ENCODE measurements at places on chromosomes 5 and 9.

- DNase-seq = no peak
Observed at GRCh38 chr9:135222881-135223760, 135.7 kb downstream of the OLFM1 start.

GRCh38 chr5:32020271-32020670, 153.8 kb downstream of the GOLPH3 start:
- no peak for DNase-seq

DNA sequence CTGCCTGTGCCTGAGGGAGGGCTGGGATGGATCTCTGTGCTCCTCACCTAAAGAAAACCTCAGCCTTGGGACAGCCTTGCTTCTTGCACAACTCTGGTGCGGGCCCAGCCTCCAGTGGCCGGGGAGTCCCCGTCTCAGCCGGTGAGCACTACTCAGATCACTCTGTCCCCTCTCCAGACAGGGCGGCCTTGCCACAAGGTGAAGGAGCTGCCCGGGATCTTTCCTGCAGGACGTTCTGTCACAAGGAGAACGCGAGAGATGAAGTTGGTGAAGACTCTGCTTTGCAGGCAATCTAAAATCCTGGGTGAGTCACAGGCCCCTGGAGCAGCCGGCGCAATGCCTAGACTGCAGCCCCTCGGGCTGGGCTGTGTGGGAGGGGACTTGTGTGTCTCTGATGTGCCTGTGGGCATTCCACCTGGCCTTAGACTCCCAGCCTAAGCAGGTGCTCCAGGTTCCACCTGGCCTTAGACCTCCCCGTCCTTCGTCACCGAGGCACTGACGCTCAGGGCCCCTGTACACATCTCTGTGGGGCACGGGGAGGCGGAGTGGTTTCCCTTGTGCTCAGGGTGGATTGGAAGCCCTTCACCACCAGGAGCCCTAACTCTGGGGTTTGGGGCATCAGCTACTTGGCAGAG, 15.2 kb upstream of the IRX4 start:
- DNase-seq = no peak

GRCh38 chr5:170338933-170339779, 41.6 kb upstream of the LCP2 start:
- DNase-seq = peak; percentile 83

DNA sequence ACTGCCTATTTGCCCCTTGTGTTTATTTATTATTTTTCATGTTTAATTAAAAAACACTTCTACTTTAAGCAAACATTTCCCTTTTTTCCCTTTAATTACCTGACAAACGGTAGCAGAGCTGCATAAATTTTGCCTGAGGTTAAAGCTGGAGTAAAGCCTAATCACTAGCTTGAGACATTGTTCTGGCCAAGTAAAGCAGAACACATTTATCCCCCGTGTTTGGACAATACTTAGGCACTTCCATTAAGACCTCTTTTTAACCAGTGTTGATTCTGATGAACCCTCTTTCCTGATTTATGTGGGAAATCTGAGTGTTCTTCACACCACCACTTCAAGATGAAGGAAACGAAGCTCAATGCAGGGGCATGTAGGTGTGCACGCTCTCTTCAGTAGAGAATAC, 54.5 kb downstream of the BNC2 start:
- DNase-seq = no peak

GRCh38 chr5:123132316-123132715, 43.3 kb downstream of the PRDM6 start:
- DNase-seq = no peak

DNA sequence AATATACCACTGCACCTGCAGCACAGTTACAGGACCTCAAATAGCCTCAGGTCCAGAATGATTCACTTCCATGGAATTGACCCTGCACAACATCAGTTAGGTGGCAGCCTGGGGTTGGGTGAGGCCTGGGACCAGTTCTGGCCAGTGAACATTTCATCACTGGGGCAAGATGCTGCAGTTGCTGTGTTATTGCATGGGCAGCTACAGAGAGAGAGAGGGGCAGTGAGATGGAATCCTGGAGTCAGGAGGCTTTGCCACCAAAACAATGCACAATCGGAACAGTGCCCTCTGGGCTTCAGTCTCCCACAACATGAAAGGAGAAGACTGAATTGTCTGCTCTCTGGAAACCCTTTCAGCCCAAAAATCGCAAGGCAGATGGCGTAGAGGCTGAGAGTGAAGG, 51.8 kb downstream of the SH3TC2 start:
- no peak for DNase-seq

- no peak for DNase-seq
Observed at GRCh38 chr5:2727550-2727949, 23.9 kb downstream of the IRX2 start.

GRCh38 chr9:99235926-99236634, 14.0 kb downstream of the SEC61B start:
- DNase-seq = peak; percentile 23

DNA sequence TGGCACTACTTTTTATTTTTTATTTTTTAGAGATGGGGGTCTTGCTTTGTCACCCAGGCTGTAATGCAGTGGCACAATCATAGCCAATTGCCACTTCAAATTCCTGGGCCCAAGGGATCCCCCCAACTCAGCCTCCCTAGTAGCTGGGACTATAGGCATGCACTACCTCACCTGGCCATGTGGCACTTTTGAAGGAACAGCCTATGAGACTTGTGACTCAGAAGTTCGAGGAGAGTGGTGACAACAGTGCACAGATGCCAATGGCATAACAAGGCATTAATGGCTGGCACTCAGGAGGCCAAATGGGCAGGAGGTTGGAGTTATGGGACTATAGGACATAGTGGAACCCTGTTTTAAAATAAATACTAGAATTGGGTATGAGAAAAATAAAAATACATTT, 33.7 kb downstream of the ANKRD31 start:
- no peak for DNase-seq

GRCh38 chr9:83563360-83563759, 25.2 kb upstream of the FRMD3 start:
- DNase-seq = no peak

GRCh38 chr5:159804121-159804520, 112.2 kb upstream of the ADRA1B start:
- no peak for DNase-seq

GRCh38 chr9:81535542-81536241, 153.7 kb downstream of the TLE1 start:
- no peak for DNase-seq

DNA sequence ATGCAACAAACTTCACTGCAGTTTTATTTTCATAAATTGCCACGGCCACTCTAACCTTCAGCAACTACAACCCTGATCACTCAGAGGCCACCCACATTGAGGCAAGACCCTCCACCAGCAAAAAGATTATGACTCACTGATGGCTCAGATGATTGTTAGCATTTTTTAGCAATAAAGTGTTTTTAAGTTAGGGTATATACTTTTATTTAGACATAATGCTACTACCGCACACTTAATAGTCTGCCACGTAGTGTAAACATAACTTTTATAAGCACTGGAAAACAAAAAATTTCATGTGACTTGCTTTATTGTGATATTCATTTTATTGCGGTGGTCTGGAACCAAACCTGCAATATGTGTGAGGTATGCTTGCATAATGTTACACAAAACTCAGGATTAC, 257.9 kb downstream of the ZSWIM6 start:
- DNase-seq = no peak

DNA sequence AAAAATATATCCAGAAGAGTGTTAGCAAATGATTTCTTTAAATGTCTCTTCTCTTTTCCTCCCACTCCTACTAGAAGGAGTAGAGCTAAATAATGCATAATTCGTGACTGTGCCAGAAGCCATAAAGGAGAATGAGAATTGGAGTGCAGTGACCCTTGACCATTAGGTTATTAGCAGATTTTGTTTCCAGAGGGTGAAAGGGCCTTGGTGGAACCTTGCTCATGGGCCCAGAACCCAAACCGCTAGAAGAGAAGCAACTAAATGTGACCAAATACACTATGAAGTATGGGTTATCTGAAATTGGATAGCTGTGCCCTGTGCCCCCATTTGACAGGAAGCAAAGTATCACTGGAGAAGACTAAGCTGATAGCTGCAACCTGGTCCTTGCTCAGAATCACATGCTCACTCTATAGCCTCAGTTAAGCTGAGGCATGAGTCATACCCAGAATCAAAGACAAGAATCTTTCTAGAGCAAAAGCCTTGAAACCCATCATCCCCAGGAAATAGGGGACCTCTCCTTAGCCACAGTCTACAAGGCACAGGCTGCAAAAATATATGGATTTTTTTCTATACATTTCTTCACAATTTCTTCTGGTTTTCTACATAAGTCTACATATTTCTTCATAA, 36.3 kb downstream of the CAPSL start:
- no peak for DNase-seq

DNA sequence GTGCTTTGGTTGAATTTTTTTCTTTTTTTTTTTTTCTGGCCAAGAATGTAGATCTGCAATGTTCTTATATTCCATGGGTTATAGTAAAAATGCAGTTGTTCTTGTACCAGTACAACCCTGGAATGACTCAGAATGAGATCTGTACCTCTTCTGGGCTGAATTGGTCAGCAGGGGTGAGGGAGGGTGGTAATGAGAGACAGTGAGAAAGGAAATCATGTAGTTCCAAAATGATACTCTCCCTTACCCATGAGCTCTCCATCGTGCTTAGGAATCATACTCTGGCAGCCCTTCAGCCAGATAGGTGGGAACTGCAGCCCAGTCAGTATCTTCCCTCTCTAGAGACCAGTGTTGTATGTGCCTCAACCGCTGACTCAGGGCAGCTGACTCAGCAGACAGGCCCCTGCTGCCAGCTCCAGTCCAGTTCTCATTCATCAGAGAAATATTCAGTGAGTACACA, 2.1 kb upstream of the GLIS3 start:
- DNase-seq = no peak

- DNase-seq = no peak
Observed at GRCh38 chr5:57435701-57436134, 46.9 kb downstream of the ACTBL2 start.

DNA sequence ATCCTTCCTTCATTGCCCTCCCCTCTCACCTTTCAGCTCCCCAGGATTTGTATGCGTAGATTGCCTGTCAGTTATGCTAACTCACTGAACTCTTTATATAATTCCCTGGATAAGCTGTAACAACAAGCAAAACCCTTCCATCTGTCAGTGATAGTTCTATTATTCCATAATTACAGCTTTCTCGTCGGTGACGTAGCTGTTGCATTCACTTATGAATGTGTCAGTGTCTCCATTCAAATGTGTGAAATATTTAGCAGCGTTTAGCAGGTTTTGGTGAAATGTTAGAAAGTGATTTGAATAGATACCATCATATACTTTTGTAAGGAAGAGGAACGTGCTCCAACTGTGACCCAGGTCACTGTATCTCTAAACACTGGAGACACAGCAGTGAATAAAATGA, 45.2 kb downstream of the PIP5K1B start:
- DNase-seq = peak; percentile 38

DNA sequence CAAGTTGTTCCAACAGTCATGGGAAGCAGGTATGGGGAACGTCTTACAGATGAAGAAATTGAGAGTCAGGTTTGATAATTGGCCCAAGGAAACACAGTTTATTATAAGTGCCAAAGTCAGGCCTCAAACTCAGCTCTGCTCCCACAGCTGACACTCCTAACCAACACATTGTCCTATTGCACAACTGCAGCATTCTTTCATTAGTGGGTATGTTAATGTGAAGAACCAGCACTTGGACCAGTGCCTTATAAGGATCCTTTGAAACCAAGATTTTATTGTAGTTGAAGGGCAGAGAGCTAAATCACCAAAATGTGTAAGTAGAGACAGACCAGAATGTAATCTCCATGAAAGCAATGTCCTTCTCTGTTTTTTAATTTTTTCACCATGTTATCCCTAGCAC, 56.1 kb downstream of the GRIA1 start:
- no peak for DNase-seq

DNA sequence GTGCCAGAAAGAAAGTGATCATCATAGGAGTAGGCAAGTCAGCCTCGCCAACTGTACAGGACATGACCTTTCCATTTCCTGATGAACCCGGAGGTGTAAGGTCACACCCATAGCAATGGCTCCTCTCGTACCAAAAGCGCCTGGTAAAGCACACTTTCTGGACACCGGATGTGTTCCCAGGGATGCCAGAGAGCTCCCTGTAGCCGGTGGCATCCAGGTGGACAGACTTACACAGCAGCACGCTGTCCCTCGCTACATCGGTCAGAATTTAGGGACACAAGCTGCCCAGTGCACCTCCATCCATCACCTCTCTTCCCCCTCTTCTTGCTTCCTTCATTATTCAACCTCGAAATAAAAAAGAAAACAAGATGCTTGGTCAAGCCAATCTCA, 105.4 kb downstream of the SYK start:
- DNase-seq = no peak

- DNase-seq = no peak
Observed at GRCh38 chr9:114035845-114036801, 42.0 kb downstream of the AMBP start.

- DNase-seq = no peak
Observed at GRCh38 chr5:43514471-43514815, 505 bp downstream of the C5orf34 start.

DNA sequence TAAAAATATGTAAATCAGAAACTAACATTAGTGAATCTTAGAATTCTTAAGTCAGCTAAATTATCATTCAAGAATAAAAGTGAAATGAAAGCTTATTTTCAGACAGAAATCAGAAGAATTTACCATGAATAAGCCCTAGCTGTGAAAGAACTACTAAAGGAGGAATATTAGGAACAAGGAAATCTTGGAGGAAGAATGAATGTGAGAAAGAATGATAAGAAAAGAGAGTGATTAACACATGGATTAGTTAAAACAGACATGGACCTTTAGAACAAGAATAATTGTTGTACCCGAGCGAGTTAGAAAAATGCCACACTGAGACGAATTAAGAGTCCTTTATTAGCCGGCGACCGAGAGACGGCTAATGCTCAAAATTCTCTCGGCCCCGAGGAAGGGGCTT, 24.1 kb upstream of the RHOBTB3 start:
- no peak for DNase-seq

DNA sequence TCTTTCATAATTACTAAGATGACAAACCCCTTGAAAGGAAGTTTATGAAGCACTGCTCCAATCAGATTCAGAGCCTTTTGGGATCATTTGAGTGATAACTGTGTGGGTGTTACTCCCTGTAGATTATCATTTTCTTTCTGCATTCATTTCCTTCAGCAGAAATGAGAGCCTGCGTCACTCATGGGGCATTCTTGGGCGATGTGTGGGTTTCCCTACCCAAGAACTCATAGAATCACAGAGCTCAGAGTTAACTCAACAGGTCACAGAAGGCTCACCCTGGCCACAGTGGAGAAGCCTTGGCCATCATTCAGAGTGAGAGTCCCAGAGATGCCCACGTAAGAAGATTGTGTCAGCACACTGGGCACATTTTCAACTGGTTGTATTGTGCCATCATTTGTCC, 401.9 kb downstream of the TLE4 start:
- no peak for DNase-seq

- DNase-seq = no peak
Observed at GRCh38 chr9:93181672-93182435, 2.1 kb upstream of the WNK2 start.

Measured in hematopoietic multipotent progenitor cell treated with erythropoietin and hydrocortisone succinate and interleukin-3 and kit ligand, for 8 days (in vitro differentiated cells).